ENCODE measurements at places on chromosomes 6 and 20.

DNA sequence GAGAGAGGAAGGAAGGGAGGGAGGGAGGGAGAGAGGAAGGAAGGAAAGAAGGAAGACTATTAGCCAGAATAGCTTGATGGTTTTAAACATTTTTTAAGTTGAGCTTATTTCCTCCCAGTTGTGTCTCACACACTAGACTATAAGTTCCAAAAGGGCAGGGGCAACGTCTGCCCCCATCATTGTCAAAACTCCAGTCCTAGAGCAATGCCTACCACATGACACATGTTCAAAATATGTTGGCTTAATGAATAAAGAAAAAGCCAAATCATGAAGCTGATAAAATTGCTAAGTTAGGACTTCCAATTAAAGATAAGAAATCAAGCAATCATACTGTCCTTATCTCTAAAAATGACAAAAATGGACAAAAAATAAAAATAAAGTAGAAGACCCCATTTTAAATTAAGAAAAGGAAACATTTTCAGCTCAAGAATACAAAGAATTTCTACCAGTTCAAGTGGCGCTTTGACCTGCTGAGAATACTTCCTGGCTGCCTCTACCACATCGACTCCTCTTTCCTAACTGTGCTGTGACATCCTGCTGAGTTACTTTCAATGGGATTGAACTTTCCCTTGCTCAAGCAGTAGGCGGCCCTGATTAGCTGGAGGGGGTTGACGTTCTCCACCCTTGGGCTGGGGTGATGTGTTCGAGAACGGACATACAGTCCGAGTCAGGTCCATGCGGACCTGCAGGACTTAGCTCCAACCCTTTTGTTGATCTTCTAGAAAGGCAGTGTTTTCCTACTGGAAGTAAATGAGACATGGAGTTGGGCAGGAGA is 283.9 kb upstream of the FOXQ1 start:
- no peak for DNase-seq

- DNase-seq, result no peak
These were observed 53.3 kb downstream of the CAP2 start for GRCh38 chr6:17446713-17447112.

- no peak for DNase-seq
These were observed 3.5 kb downstream of the ZFAND3 start for GRCh38 chr6:37822851-37823682.

GRCh38 chr6:139135578-139136545 is 982 bp downstream of the HECA start:
- DNase-seq, result no peak

DNA sequence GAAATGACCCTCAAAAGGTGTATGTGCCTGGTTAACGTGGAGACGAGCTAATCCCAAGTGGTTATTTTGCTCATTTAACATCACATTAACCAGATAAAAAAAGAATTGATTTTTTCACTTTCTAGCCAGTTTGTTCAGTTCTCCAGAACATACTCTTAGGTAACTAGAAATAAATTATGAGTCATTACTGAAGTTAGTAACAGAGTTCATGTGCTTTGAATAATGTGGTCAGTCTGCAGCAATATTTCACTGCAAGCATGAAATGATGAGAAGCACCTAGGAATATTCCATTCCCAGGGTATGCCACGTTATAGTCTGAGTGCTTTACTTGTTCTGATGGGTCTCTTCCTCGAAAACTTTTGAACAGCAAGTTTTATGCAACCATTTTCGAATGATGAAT is 138.3 kb upstream of the INSM1 start:
- DNase-seq, result no peak

DNA sequence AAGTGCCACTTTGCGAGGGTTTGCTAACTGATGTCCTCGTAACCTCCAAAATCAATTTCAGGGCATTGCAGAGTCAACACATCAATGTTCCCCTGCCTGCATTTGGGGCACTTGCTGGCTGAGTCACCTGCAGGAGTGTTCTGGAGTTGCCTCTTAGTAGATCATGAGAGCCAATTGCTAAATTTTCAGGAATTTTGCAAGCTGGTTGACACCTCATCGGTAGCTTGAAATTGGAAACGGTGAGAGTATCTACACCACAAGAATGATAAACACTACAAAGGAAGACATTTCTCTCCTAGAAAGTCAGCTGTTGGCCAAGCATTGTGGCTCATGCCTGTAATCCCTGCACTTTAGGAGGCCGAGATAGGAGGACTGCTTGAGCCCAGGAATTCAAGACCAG is 10.8 kb upstream of the BFSP1 start:
- DNase-seq, result no peak

- DNase-seq, result no peak
These were observed 200.9 kb upstream of the JARID2 start for GRCh38 chr6:15044948-15045347.

GRCh38 chr6:89542866-89543265 is 95.7 kb downstream of the LYRM2 start:
- DNase-seq, result no peak

DNA sequence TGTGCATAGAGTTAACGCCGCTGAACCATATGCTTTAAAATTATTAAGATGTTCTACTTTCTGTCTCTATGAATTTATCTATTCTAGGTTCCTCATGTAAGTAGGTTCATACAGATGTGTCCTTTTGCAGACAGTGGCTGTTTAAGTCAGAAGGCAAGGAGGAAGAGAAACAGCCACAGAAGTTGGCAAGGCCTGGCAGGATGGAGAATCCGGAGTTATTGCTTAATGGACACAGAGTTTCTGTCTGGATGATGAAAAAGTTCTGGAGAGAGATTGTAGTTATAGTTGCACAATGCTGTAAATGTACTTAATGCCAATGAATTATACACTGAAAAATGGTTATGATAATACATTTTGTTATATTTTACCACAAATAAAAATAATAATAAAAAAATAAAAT is 283.6 kb upstream of the CNR1 start:
- DNase-seq, result no peak

GRCh38 chr6:110180228-110181008 is at the start of gene CDC40:
TSS of gene CDC40 (plus strand) at chr6:110180427. CDS start at chr6:110180445, 18 bp downstream.
- DNase-seq, result no peak

GRCh38 chr6:143527677-143528076 is 16.2 kb upstream of the FUCA2 start:
- no peak for DNase-seq

- DNase-seq, result no peak
These were observed 58.4 kb downstream of the TMEM170B start for GRCh38 chr6:11595903-11596302.

- no peak for DNase-seq
These were observed 577.7 kb downstream of the HAO1 start for GRCh38 chr20:7362601-7363000.

GRCh38 chr20:38011696-38012095 is 21.6 kb downstream of the TTI1 start:
- DNase-seq, result no peak

- no peak for DNase-seq
These were observed 148.4 kb downstream of the TBXT start for GRCh38 chr6:166019214-166019613.

GRCh38 chr6:20313960-20314530 is 87.6 kb upstream of the E2F3 start:
- no peak for DNase-seq

- DNase-seq, result no peak
These were observed 237.6 kb downstream of the MMUT start for GRCh38 chr6:49225471-49225870.

- DNase-seq, result no peak
These were observed 36.7 kb upstream of the CCN6 start for GRCh38 chr6:112017169-112017568.

DNA sequence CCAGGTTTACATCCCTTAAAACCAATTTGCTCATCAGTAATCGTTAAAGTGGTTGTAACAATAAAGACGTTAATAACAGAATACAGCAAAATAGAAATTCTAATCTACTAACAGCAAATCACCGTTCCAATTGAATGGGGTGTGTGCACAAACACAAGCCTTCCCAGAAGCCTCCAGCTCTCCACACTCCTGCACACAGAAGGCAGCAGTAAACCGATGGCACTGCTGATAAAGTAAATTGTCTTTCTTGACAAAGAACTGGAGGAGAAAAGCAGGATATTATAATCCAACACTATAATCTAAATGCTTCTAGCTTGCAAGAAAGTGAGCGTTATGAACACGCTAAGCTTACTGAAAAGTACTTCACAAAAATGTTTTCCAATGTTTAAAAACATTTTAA is 7.0 kb downstream of the ZNF217 start:
- no peak for DNase-seq

DNA sequence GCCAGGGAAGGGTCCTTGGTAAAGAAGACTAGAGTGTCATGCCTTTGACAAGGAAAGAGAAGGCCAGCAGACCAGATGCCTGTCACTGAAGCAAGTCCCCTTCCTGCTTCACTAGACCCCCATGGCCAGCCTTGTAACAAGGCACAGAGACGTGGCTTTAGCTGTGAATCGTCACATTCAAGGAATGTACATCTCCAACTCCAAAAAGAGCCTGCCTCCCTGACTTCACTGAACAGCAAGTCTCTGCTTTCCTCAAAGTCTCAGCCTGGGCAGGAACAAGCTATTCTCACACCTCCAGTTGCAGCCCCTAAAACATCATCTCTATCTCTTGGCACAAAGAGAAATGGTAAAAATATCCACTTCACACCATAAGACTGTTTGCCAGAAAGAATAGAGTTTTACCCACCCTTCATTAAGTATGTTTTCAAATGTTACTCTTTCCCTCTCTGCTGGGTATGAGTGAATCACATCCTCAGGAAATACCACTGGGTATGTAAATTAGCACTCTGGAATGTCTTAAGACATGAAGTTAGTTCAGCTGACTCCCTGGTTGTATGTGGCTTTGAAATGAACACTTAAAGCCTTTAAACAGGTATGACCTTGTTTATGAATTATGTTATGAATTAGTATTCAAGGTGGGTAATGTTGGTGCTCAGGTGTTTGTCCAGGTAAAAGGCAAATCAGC is 46.4 kb upstream of the NT5E start:
- DNase-seq, result peak; percentile 69

DNA sequence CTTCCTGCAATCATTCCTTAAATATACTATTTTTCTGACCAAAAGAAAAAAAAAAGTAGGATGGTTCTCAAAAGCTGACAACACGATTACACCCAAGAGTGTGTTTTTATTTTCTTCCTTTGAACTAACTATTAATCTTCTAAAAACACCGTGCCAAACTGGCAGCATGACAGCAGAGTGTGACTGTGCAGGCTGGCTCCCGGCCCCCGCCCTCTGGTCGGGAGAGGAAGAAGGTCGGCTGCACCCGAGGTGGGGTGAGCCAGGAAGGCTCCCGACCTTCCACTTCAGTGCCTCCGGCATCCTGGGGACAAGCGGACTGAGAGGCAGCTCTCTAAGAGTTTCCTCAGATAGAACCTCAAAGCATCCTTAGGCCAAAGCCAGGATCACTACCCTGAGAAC is 29.2 kb downstream of the SLC22A23 start:
- no peak for DNase-seq

DNA sequence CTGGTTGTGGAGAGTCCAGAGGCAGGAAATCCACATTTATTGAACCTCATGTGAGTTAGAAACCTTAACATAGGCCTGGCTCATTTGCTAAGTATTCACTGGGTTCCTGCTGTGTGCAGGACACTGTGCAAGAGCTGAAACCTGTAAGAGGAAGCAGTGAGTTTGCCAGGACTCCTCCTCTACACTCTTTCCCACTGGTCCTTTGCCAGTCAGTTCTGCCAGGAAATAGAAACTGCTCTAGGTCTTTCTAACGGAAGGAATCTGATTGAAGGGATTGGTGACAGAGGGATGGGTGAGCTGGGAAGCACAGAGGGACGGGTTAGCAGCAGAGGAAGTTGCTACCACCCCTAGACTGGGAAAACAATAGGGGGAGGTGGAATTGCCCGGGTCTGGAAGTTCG is 234.2 kb upstream of the ECI2 start:
- DNase-seq, result peak; percentile 27

DNA sequence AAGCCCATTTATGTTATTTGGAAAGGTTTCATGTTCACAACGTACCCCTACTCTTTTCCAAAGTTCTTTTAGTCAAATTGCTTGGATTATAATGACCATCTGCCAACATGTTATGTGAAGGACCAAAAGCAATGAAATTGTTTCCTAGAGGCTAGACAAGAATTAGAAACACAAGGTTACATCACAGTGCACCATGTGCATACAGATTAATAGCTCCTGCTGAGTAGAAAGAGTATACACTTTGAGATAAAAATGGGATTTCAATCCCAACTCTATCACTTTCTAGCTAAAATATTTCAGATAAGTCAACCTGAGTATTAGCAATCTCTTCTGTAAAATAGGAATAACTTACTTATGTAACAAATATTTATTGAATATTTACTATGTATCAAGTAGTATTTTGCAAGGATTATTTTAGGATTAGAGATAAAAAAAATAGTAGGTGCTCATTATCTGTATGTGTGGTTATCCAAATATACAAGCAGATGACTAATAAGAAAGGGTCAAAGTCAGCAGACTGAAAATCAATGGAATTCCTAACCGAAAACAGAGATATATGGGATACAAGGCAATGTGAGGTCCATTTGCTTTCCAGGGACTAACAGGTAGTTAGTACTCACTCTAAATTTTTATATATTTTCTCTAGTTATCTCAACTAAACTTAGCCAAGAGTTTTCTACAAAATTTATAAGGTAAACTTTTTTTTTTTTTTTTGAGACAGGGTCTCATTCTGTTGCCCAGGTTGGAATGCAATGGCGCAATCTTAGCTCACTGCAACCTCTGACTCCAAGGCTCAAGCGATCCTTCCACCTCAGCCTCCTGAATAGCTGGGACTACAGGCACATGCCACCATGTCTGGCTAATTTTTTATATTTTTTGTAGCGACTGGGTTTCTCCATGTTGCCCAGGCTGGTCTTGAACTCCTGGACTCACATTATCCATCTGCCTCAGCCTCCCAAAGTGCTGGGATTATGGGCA is 127.7 kb downstream of the PDSS2 start:
- DNase-seq, result no peak

DNA sequence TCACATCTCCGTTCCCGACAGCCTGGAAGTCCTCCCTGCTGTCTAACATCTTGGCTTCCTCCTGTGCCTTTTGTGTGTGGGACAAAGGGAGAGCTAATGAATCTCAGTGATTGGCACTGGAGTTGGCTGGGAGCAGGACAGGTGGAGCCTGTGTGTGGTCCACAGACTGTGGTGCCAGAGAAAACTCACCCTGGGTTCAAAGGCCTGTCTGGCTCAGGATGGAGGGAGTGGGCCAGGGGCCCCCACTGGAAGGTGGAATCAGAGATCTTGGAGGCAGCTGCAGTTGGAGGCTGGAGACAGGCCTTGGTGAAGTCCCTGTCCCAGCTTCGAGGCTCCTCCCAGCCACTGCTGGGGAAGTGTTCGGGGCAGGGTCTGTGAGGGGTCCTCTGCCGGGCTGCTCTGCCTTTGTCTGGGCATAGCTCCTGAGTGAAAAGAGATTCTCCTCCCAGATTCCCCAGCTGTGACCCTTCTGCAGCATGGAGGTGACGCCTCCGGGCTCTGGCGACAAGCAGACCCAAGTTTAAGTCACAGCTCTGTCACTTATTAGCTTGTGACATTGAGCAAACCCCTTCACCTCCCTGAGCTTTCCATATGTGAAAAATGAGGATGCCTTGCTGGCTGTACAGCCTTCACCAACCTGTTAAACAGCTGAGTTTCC is 13.9 kb upstream of the ITPR3 start:
- no peak for DNase-seq

GRCh38 chr6:49328051-49328744 is 134.9 kb downstream of the MMUT start:
- DNase-seq, result no peak

All from AG09309 (cell line).